NCI-H526 treated with DMSO at 0.1 percent for 48 hours (cell line): ENCODE measurements at places on chromosomes 7 and 10.

DNA sequence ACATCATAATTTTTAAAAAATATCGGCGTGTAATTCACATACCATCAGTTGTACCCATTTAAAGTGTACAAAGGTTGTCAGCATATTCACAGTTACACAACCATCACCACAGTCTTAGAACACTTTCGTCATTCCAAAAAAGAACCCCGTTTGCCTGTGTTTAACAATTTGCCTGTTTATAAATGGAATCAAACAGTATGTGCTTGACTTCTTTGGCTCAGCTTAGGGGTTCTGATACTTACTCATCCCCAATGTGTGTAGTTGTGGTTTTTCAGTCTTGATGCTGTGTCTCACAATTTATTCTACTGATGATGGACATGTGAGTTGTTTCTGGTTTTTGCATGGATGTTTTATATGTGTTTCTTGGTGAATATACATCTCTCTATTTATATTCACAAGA is 50.0 kb downstream of the PRPF18 start:
- DNase-seq = no peak

DNA sequence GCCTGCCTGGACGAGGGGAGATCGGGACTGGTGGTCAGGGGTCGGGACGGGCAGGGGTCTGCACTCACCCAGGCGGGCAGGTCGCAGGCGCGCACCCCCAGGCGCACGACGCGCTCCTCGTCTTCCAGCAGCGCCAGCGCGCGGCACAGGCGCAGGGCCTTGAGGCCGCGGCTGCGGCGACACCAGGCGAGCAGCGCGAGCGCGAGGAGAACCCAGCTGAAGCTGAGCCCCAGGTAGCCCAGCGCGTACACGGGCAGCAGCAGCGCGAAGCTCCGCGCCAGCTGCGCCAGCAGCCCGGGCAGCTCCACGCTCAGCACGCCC is 328 bp downstream of the ESYT2 start:
- peak; percentile 72 for DNase-seq

DNA sequence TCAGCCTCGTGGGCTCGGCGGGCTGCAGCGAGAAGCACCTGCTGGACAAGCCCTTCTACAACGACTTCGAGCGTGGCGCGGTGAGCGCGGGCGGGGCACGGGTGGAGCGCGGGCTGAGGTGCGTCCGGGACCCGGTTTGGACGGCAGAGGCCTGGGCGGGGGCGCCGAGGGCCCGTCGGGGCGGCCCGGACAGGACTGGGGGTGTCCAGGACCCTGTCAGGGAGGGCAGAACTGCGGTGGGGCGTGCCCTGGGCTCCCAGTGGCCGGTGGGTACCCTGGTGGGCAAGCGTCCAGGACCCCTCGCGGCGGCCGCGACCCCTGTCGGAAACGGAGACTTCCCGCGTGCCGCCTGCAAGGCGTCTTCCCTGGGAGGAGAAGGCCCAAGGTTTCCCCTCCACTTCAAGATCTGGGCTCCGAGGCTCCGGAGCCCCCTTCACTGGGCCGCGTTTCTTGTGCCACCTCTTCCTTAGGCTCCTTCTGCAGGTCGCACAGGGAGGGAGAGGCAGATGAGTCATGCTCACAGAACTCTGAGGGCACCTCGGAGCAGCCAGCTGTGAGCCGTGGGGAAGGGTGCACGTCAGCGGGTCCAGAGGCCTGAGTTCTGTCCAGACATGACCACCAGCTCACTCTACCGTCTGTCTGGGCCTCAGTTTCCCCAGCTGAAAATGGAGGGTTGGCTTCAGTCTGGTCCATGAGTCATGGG is 485 bp downstream of the ALOX5 start:
- DNase-seq = no peak

DNA sequence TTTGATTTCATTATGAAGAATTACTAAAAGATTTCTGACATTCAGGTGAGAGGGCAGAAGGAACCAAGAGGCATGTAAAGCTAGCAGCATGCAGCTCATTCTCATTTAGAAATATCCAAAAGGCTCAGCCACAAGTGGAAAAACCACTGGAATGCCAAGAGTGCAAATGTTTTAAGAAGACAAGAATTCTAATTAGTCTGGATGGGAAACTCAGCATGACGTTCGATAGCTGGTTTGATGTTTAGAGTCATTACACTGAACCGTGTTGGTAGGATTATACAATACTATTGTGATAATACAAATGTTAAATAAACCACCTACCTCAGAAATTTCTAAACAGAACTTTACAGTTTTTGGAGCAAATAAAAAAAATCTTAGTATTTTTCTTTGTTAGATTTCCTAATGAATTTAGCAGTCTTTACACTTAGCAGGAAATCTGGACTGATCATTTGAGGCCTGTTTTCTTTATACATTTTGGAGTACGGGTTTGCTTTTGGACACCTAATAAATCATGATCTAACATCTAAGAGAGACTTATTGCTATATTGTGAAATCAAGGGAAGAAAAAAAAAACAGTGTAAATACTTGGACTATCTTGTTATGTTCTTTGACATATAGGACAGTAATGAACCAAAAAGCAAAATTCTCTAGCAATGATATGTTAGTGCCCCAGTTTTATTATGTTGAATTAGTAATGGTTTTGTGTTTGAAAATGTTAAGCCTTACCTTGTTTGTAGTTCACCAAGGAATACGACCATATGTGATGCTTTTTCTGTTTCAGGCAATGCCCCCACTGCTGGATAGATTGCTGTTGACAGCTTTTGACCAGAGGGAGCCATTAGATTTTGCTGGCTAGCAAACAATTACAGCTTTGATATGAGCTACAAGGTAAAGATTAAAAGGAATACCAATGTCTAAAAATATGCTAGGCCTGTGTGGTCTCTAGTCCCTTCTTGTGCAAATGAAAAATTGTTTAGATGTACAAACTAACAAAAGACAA is 354.1 kb upstream of the SEMA3A start:
- DNase-seq = no peak

GRCh38 chr10:111732166-111732785 is 451.3 kb downstream of the GPAM start:
- DNase-seq = no peak

DNA sequence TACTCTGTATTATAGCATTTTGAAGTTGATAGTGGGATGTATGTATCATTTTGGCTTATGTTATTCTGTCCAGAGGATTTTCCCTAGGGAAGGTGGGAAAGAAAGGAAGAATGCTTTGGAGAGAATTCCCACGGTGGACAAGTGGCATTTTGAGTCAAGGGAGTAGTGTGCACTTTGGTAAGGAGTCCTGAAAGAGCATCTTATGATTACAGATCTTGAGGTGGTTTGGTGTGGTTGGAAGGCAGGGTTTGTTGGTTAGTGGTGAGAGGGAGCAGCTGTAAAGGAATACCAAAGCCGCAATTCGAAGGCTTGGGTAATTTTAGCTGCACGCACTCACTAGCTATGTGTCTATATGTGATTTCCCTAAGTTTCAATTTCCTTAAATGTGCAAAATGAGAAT is 16.1 kb downstream of the CCSER2 start:
- DNase-seq = no peak

- no peak for DNase-seq
These were observed 109.8 kb downstream of the SH3PXD2A start for GRCh38 chr10:103745341-103746247.

DNA sequence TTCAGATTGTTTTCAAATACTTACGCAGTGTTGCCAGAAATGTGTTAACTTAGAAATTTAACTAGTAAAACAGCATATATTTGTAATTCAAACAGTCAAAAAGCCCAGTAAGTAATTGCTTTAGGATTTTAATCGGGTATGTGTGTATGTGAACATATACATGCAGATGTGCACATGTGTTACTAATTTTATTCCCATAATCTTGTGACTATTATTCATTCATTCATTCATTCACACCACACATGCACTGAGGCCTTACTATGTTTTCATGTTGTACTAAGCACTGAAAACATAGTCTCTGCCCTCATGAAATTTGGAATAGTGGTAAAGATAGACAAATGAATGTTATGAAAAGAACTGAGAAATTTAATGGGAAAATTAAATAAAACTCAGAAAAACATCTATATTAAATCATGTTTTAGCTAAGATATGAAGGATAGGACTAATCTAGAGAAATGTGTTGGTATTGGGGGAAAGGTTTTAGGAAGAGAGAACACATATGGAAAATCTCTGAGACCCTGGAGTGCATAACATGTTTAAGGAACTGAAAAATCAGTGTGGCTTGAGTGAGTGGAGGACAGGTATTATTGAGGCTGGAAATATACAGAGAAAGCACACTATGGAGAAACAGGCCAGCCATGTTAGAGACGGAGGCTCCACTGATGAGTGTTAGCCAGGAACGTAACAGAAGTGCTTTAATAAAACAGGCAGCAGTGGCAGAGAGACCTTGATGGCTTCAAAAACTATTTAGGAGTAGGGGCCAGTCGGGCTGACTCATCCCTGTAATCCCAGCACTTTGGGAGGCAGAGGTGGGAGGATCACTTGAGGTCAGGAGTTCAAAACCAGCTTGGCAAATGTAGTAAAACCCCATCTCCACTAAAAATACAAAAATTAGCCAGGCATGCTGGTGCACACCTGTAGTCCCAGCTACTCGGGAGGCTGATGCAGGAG is 80.3 kb downstream of the HDAC9 start:
- no peak for DNase-seq

GRCh38 chr7:74217455-74218342 is 7.9 kb downstream of the LAT2 start:
- DNase-seq = no peak

DNA sequence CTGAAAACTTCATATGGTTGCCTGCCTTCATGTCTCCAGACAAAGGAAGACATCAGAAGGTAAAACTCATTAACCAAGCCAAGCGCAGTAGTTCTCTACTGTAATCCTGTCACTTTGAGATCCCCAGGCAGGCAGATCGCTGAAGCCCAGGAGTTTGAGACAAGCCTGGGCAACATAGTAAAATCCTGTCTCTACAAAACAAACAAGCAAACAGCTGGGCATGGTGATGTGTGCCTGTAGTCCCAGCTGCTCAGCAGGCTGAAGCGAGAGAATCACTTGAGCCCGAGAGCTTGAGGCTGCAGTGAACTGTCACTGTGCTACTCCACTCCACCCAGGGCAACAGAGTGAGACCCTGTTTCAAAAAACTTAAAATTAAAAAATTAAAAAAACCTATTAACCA is 467.4 kb upstream of the SORCS1 start:
- no peak for DNase-seq

GRCh38 chr10:3654980-3655379 is 130.0 kb downstream of the KLF6 start:
- DNase-seq = no peak

GRCh38 chr7:11430841-11431240 is 401.2 kb downstream of the THSD7A start:
- DNase-seq = no peak

GRCh38 chr7:40482845-40483244 is 348.0 kb downstream of the SUGCT start:
- no peak for DNase-seq

DNA sequence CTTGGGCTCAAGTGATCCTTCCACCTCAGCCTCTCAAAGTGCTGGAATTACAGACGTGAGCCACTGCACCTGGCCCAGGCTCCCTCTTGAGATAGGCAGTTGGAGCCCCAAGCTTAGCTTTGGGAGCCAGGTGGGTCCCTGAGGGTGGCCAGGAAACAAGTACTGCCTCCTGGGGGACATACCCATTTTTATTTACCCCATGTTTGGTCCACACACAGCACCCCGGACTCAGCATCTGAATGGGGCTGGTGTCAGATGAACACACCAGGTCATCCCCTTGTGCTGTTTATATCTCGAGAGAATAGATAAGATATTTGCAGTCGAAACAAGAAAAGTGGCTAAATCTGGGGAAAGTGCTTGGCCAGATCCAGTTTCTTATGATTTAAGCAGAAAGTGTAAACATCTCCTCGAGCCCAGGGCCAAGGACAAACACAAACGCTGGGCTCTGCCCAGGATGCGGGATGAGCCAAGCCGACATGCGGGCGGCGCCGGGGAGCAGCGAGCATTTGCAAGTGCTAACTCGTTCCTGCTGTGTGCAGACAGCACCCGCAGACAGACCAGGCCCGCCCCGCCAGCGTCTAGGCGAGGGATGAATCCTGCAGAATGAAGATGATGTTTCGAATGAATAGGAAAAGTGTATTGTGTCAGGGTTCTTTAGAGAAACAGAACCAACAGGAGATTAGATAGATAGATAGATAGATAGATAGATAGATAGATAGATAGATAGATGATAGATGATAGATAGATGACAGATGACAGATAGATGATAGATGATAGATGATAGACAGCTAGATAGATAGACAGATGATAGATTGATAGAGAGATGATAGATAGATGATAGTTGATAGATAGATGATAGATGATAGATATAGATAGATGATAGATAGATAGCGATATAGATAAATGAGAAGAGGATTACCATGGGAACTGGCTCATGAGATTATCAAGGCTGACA is 44.4 kb upstream of the OCM2 start:
- no peak for DNase-seq

DNA sequence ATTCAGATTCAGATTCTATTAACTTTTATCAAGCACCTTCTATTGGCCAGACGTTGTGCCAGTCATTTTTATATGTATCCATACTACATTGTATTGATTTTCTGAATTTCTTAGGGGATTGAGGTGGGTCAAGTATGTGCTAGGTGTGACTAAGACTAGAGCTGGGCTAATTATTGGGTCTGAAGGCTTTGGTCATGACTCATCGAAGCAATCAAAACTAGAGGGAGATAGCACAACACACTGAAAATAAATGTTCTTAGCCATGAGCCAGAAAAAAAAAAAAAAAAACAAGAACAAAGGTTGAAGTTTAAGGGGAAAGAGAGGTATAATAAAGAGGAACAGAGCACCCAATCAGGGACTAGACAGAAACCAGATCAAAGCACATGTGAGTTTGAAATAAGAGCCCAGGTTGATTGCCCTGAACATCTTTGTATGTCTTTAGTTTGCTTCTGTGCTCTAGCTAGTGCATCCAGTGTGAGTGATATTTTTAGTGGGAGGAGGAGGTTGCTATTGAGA is 171.6 kb upstream of the FOXP2 start:
- DNase-seq = no peak

GRCh38 chr10:124079864-124080263 is 13.5 kb downstream of the CHST15 start:
- no peak for DNase-seq

GRCh38 chr7:134737566-134738345 is 41.7 kb upstream of the CALD1 start:
- DNase-seq = no peak

DNA sequence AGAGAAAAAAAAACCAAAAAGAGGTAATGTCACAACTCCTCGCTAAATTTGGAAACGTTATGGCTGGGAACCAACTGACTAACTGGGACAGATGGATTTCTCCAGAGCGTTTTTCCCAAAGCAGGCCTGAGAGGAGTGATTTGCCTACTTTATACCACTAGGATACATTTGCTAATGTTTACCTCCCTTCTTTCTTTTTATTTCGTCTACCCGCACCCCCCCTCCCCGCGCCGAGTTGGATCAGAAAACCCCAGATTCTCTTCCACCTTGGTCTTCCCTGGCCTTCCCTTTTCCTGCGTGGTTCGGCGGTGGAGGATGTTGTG is 7.2 kb downstream of the CPA2 start:
- DNase-seq = peak; percentile 61

- no peak for DNase-seq
These were observed 318.0 kb downstream of the GPAM start for GRCh38 chr10:111865550-111865949.
